ENCODE measurements at places on chromosomes 7 and 10.

GRCh38 chr10:28853195-28853594 is 175.9 kb downstream of the BAMBI start:
- no peak for DNase-seq

- no peak for DNase-seq
These were observed 35.3 kb upstream of the IFRD1 start for GRCh38 chr7:112414855-112415490.

DNA sequence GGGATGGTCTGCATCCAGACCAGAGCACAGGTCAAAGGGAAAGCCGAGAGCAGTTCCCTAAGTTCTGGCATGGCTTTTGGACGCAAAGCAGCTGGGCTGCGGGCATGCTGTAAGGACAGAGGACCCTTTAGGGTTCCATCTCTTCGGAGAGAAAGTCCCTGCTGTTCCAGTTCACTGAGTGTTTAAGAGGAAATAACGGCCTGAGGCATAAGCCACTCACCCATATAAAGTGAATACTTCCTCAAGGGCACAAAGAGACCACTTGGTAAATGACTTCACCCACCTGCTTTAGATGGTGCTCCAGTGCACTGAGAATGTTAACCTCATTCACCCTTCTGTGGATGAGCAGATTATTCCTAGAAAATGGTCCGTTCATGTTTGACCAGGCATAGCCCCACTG is 586.7 kb upstream of the GALNT17 start:
- DNase-seq, result no peak

- DNase-seq, result no peak
These were observed 59.4 kb upstream of the FRMD4A start for GRCh38 chr10:14389981-14390590.

DNA sequence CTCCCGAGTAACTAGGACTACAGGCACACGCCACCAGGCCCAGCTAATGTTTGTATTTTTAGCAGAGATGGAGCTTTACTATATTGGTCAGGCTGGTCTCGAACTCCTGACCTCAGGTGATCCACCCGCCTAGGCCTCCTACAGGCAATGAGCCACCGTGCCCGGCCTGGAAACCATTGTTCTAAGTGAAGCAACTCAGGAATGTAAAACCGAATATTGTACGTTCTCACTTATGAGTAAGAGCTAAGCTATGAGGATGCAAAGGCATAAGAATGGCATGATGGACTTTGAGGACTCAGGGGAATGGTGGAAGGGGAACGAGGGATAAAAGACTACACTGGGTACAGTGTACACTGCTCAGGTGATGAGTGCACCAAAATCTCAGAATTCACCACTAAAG is 235.1 kb upstream of the AUTS2 start:
- no peak for DNase-seq

All from left hindlimb (tissue), 1 donor.